ENCODE measurements at places on chromosomes 13 and 19.

- no peaks in the 10 kb centered on the region for H3K27me3 ChIP-seq
- no peak overlapping the region for H3K4me3 ChIP-seq
- no peak overlapping the region for H3K27ac ChIP-seq
- DNase-seq = no peak
Measured at GRCh38 chr13:76036176-76036575, 400.0 kb downstream of the LMO7 start.

DNA sequence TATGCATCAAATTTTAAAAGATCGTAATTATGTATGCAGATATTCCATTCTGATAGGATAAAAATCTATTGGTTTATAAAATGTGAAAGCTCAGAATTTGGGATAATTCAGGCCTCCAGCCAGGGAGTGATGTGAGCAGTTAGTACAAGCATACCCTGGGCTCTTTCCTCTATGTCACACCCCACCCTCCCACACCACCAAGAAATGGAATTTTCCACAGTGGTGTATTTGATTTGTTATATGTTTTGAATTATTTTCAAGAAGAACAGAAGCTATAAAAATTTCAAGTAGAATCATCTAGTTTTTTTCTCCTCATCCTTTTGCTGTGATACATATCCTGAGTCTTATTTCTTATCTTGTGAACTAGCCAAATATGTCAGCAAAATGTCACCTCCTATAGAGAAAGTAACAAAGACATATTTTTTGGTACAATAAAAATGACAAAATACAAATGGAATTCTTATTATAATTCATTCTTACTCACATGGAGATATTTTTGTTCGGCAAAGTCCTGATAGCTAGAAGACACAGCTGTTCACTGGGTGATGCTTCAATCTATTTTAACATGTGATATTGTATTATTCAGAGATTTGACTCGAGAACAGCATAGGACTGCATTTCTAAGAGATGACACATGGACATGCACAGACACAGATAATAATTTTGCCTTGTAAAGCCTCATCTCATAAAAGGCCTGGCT, 61.2 kb upstream of the FRY start:
- no peak overlapping the region for H3K4me3 ChIP-seq
- no peaks in the 10 kb centered on the region for H3K27me3 ChIP-seq
- H3K27ac ChIP-seq = no peak overlapping the region

GRCh38 chr13:32431361-32431760, 3.4 kb upstream of the N4BP2L1 start:
- no peak for DNase-seq
- H3K36me3 ChIP-seq = no peaks in the 10 kb centered on the region
- H3K4me3 ChIP-seq = no peak overlapping the region
- H3K4me1 ChIP-seq = peaks cover 11% of the 10 kb centered on the region
- H3K27me3 ChIP-seq = no peaks in the 10 kb centered on the region

DNA sequence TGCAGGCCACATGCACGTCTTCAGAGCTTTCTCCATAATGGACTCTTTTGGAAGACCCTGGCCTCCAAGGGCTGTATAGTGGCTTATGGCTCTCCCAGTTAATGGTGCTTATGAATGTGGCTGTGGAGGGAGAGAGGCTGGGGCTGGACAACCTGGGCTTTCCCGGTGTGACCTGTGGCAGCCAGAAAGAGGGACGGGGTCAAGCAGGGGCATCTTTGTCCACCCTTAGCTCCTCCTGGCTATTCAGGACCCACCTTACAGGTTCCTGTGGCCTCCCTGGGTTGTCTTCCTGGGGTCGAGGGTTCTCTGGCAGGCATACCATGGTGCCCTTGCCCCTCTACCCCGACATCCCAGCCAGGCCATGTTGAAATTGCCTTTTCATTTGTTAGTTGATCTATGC, 75.6 kb downstream of the SIPA1L3 start:
- DNase-seq = no peak
- no peak overlapping the region for H3K27ac ChIP-seq
- H3K27me3 ChIP-seq = no peaks in the 10 kb centered on the region
- peaks cover 4% of the 10 kb centered on the region for H3K4me1 ChIP-seq

DNA sequence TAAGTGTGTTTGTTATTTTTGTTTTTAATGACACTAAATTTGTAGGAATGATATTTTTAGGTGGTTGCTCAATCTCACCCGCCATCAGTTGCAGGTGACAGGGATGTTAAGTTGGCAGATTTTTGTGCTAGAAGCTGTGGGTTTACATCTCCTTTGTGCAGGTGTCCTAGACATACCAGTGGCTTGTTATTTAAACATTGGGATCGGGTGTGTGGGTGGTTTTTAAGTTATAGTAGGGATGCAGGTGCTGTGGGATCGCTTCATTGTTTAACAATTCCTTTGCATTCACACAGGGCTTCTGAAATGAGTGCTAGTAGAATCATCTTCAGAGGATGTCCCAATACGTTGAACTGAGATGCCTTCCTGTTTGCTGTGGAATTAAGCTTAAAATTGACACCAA, 100.0 kb downstream of the SHISA2 start:
- H3K27me3 ChIP-seq = no peaks in the 10 kb centered on the region
- DNase-seq = no peak
- no peaks in the 10 kb centered on the region for H3K4me1 ChIP-seq
- H3K36me3 ChIP-seq = no peaks in the 10 kb centered on the region
- H3K4me3 ChIP-seq = no peak overlapping the region

GRCh38 chr13:111338841-111339240, 18.4 kb downstream of the TEX29 start:
- no peaks in the 10 kb centered on the region for H3K4me1 ChIP-seq
- H3K27ac ChIP-seq = no peak overlapping the region
- H3K36me3 ChIP-seq = no peaks in the 10 kb centered on the region
- no peak for DNase-seq

Data from upper lobe of left lung (tissue), 6 donors.